Neuronal stem cell (in vitro differentiated cells): ENCODE measurements at places on chromosomes 5 and 9.
A peak's percentile ranks its signal among the peaks of the same experiment; 100 is the strongest.

GRCh38 chr9:91954841-91955471 is 4.9 kb upstream of the ROR2 start:
- DNase-seq: peak; percentile 60

- no peak for DNase-seq
These were observed 39.2 kb downstream of the SHC3 start for GRCh38 chr9:89139455-89139854.

DNA sequence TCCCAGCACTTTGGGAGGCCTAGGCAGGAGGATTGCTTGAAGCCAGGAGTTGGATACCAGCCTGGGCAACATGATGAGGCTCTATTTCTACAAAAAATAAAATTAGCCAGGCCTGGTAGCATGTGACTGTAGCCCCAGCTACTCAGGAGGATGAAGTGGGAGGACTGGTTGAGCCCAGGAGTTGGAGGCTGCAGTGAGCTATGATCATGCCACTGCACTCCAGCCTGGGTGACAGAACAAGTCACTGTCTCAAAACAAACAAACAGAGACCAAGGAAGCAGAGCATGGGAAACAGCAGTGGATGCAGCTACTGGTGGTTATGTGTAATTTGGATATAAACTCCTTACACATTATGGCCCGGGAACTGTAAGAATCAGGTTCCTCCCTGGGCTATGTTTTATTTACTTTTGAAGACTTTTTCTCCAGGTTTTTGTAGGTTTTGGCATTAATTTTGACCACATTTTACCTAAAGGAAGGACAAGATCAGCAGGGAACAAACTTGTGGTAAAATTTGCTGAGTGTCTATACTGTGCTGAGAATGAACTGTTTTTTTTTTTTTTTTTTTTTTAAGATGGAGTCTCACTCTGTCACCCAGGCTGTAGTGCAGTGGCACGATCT is 8.3 kb downstream of the KIF2A start:
- no peak for DNase-seq

DNA sequence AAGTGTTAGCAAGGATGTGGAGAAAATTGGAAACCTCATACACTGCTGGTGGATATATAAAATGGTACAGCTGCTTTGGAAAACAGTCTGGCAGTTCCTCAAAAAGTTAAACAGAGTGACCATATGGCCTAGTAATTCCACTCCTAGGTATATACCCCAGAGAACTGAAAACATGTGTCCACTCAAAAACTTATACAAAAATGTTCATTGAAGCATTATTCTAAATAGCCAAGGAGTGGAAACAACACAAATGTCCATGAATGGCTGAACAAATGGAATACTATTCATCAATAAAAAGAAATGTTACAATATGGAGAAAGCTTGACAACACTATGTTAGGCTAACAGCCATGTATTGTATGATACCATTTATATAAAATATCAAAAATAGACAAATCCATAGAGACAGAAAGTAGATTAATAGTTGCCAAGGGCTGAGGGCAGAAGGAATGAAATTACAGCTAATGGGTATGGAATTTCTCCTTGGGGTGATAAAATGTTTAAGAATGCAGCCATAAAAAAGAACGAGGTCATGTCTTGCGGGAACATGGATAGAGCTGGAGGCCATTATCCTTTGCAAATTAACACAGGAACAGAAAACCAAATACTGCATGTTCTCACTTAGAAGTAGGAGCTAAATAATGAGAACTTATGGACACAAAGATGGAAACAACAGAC is 33.6 kb upstream of the FBP1 start:
- no peak for DNase-seq

DNA sequence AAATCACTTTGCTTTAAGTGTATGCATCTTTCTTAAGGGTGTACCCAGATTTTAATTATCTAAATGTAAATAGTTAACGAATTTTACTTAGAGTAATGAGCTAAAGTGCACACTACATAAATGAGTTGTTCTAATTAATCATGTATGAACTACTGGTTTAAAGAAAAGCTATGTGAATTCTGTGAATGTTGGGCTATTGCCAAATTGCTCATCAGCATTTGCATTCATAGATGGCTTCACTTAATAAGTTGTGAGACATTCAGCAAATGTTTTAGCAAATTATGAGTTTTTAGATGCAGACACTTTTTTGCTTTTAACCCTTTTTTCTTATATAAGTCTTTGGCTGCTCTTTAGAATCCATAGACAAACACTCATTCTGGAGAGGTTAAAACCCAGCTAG is 175.7 kb downstream of the PBX3 start:
- DNase-seq: no peak

- no peak for DNase-seq
These were observed 130.5 kb downstream of the MVB12B start for GRCh38 chr9:126457175-126457547.

GRCh38 chr9:84598921-84599636 is 70.5 kb upstream of the NTRK2 start:
- DNase-seq: no peak

- DNase-seq: no peak
These were observed 5.7 kb downstream of the TMEM245 start for GRCh38 chr9:109113892-109114609.

DNA sequence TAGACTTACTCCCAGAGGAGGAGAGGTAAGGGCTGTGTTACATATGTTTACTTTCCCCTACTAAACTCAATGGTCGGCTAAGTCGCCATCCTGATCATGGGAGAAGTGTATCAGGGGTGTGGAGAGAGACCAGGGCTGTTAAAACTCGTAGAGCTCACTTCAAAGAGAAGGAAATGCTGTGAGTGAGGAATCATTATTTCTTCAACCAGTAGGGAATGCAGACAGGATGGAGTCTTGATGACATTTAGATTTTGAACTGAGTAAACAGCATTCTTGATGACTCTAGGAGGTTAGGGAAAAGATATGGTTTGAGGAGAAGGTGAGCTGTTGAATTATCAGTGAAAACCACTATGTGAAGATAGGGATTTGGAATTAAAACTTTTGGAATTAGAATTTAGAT is 17.3 kb downstream of the RECK start:
- no peak for DNase-seq

DNA sequence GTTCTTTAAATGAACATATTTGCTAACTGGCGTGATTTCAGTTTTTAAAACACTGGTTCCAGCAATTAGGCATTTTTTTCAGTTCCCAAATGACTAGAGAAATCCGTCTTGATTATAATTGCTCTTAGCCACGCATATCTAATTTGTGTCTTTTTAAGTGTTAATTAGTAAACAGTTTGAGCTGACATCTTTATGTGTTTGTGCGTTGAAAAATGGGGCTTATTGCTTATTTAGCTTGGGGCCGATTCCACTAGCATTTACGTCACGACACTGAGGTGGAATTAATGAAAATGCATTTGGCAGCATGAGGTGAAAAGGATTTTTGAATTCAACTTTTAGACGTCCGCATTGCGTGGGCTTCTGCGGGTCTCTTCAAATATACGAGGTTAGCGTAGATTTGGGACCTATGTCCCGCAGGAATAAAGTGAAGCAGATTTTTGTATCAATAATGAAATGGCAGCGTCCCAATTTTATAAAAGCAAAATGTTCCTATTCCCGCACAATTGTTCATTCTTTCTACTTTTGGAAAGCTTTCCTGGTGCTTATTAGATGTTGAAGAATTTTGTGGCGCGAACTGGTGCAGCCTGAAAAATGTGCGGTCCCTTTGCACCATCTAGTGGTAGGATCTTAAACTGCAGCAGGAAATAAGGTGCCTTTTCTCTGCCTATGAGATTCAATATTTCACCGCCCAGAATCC is 122.7 kb upstream of the LMX1B start:
- peak; percentile 75 for DNase-seq

DNA sequence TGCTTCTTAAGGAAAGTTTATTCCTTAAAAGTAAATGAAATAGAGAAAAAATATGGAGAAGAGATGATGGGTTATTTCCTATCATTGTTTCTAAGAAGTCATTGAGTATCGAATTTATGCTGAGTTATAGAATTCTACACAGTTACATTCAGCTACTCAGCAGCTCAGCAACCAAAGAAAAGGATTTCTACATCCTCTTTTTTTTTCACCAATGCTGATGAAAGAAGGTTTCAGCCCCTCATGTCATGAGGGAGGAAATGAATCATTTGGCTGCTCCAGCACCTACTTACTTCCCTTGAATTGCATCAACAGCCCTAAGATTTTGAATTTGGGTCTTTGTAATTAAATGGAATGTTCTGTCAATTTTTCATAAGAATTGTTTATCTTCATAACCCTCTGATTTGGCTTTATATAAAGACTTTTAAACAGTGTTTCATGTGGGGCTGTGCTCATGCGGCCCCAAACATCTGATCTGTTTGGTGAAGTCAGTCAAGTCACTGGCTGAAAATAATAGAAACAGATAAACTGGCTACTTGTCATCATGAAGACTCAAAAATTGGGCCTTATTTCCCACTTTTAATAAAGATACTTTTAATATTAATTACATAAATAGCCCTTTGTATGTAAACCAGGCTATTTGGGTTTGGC is 18.5 kb upstream of the SNX2 start:
- no peak for DNase-seq

DNA sequence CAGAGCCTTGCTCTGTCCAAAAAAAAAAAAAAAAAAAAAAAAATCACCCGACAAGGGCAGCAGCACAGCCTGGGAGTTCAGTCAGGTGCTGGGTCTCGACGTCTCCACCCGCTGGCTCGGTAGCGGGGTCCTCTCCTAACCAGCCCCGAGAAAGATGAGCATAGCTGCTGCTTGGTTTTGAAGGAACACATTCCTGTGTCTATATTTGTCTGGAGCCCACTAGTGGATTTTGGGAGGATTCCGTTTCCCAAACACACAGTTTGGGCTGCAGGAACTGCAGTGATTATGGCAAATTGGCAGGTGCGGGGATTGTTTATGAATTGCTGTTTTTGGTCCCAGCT is 1.2 kb downstream of the OTULINL start:
- no peak for DNase-seq

GRCh38 chr9:76785501-76785900 is 21.3 kb downstream of the PCA3 start:
- no peak for DNase-seq

GRCh38 chr5:93034621-93035590 is 546.1 kb downstream of the NR2F1-AS1 start:
- no peak for DNase-seq

GRCh38 chr5:145396888-145397287 is 438.3 kb downstream of the PRELID2 start:
- no peak for DNase-seq

- DNase-seq: no peak
These were observed 835.7 kb downstream of the MAT2B start for GRCh38 chr5:164341056-164341619.

GRCh38 chr9:136533775-136534157 is 12.1 kb downstream of the NOTCH1 start:
- DNase-seq: no peak

DNA sequence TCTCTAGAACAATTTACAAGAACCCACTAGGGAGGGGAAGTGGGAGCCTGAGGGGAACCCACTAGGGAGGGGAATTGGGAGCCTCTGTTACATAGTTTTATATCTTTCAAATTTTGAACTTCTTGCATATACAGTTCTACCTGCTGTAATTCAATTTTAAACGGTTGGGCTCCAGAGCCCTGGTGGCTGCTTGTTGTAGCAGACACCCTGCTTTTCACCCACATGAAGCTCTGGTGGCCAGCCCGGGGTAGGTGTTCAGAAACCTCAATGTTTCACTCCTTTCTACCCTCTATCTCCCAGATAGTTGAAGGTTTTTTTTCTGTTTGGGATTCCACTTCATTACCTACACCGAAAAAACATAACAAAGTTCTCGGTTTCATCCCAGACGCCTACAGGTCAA is 124.4 kb downstream of the TMEM174 start:
- DNase-seq: no peak

DNA sequence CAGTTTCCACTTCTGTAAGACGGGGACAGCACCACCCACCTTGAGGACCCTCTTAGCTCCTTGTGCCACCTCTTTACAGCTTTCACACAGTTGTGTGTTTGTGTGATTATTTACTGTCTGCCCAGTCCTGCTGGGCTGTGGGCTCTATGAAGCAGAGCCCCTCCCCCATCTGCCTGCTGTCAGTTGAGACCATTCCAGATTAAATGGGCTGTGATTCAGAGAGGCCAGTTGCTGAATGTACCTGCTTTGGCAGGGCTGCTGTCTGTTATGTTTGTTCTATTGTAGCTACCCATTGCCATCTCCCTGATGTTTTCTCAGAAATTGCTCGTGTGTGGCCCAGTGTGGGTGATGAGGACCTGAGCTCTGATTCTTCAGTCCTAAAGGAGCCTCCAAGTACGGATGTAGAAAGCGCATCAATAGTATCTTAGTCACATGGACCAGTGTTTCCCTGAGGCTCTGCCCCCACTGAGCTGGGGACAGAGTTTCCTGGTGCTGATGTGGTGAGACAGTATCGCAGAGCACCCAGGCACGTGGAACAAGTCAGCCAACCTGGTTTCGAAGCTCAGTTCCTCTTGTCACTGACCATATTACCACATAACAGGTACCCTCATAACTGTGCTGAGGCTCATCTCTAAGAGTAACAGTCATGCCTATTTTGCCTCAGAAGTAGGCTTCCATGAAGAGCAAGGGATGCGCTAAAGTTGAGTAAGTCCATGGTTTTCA is 3.7 kb downstream of the ANGPTL2 start:
- no peak for DNase-seq

GRCh38 chr9:90697808-90698207 is 55.2 kb upstream of the DIRAS2 start:
- DNase-seq: no peak

DNA sequence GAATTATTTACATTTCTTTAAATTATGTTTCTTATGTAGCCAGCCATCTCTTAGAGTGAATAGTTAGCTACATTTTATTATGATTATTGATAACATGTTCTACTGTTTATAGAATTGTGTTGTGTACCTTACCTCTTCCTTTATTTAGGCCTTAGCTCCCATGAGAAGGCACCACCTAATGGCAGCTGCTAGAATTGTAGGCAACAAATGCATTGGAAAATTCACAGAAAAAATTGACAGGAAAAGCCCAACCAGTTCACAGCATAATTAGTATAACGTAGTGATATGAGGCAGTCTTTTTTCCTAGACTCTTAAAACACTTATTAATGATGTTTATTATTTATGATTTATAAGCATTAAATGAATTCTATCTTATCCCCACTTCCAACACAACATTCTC is 175.8 kb downstream of the WDR70 start:
- no peak for DNase-seq

DNA sequence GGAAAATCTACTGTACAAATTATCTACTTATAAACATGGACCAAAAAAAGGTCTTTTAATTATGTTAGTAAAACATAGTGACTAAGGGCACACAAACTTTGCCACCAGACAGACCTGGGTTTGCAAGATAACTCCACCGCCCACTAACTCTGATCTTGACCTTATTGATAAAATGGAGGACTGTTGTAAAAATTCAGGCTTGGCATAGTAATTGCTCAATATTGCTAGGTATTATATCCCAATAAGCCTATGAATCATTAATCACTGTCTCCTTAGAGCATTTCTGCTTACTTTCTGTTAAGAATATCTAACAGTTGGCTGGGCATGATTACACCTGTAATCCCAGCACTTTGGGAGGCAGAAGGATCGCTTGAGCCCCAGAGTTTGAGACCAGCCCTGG is 3.8 kb downstream of the C9orf40 start:
- DNase-seq: no peak

DNA sequence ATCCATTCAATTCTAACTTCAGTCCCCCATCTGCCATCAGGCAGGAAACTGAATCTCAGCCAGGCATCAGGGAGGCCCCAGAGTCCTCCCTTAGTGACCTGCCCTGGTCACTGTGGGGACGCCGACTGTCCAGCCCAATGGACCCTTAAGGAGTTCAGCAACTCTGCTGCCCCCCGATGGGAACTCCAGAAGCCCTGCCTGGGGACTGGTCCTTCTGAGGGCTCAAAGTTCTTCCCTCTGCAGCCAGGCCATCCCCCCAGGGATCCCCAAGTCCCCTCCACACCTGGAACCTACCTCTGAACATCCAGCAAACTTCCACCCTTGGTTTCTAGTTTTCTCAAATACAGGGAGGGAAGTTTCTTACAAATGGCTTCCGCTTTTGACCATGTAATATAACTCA is 76.8 kb downstream of the UBE2QL1 start:
- DNase-seq: no peak
